ENCODE measurements at places on chromosomes 7 and 10.

DNA sequence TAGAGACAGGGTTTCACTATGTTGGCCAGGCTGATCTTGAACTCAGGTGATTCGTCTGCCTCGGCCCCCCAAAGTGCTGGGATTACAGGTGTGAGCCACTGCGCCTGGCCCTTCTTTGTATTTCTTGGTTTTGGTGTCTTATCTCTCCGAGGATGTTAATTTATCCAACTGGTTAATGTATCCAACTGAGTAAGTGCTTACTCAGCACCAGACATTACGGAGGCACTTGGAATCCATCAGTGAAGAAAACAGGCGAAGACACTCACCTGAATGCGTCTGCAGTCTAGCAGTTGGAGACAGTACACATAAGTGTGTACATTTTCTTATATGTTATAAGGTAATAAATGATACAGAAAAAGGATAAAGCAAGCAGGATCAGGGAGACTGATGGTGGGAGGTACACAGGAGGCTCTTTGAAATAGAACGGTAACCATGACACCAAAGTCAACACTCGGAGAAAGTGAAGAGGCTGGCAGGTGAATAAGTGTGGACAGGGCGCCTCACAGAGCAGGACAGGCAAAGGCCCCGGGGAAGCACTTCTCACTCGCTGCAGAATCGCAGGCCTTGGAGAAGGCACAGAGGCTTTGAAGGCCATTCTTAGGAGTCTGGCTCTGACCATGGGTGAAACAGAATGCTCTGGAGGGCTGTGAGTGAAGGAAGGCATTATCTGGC is 73.1 kb downstream of the LANCL2 start:
- no peak for DNase-seq

DNA sequence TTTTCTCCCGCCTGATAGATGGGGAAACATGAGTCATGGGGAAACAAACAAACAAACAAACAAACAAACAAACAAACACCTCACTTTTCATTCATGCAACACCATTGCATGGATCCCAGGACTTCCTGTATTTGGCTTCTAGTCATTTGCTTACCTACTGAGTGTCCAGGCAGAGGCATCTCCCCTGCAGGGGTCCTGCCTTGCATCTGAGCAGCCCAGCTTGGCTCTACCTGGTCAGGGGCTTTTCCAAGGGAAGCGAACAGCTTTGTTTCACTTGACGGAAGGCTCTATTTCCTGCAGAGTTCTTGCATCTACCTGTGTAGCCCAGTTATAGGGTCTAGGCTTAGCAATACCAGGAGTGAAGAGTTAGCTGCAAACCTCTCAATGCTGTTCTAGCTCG is 374.2 kb downstream of the GATA3 start:
- DNase-seq = no peak

DNA sequence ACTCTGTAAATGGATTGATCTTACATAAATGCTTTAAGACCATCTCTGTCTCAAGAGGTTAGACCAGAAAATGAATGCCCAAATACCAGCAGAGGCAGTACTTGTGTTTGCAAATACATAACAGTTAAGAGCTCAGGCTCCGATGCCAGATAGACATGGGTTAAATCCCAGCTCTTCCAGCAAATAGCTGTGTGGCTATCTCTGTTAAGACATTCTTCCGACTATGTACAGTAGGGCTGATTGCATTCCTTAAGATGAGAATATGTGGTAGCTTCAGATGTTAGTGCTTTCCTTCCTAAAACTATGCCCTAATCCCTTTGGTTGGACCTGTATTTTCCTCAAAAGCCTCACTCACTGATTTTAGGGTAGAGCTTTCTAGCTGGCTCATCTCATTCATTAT is 2.2 kb downstream of the IDE start:
- no peak for DNase-seq

GRCh38 chr7:81447351-81447952 is 322.4 kb downstream of the HGF start:
- DNase-seq = no peak

DNA sequence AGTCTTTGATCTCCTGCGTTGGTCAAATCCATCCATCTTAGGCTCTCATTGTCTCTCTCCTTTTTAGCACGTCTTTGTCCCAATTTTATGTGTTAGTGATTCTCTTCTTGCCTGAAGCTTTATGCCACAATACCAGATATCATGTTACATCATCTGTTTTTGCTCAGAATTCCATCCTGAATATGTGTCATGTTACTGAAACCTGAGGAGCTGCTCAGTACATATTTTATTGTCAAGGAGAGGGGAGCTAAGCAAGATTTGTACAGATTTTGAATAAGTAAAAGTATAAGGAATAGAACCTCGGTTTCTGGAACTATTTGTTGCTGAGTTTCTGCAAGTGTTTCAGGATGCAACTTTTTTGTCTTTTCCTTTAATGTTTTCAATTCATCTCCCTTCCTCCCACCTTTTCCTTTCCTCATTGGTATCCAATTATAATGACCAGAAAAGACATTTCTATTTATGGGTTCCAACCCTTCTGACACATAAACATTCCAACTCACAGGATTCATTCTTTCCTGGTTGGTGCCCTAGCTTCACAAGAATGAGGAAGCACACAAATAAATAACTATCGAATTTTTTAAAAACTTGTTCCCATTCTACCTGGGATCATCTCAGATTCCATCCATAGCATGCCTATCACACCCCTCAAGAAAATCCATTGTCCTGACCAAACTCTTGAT is 291.8 kb downstream of the CRPPA start:
- DNase-seq = no peak

- no peak for DNase-seq
Measured at GRCh38 chr10:129161150-129161549, 305.9 kb upstream of the MGMT start.

DNA sequence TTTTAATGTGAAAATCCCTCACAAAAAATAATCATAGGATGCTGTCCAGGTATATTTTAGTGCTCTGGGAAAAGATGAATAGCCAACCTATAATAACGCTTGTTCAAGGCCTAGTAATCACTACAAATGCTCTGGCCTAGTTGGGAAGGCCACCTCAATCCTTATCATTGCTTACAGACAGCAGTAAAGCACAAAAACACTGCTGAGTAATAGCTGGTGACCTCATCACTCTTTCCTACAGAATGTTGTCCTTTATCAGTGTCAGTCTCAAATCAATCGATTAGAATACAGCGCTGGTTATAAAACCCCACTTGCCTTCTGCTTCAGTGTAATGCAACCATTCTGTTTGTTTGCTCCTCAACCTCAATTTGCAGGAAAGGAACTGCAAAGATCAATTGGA is 72.6 kb upstream of the STEAP1 start:
- DNase-seq = no peak

GRCh38 chr10:116287906-116288501 is 15.0 kb upstream of the GFRA1 start:
- no peak for DNase-seq

DNA sequence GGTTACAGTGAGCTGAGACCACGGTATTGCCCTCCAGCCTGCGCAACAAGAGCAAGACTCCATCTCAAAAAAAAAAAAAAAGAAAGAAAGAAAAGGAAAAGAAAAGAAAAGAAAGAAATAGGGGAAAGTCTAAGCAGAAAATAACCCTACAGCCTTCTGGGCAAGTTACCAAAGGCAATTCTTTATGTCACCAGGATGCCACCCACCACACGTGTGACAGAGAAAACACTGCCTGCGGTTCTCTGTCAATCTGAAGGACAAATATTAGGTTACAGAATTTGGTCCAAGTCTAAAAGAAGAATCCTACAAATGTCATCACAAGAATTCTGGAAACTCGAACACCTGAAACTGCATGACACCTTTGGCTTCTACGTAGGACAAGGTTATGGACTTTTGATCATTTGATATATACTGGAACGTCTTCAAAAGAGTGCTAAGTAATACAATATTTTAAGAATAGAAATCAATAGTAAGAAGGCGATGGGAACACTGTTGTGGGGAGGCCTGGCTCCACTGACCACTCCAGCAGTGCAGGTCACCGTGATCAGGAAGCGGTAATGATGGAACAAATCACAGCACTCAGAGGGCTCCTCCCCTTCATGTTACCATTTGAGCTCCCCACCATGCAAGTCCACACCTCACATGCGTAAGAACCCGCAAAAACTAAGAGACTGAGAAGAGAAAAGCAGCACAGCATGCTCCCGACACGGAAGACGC is 75.8 kb downstream of the MAD1L1 start:
- no peak for DNase-seq

GRCh38 chr10:77925410-77925794 is 1.2 kb downstream of the DLG5 start:
- no peak for DNase-seq

GRCh38 chr10:127040756-127041155 is 135.5 kb downstream of the DOCK1 start:
- no peak for DNase-seq

GRCh38 chr7:89053130-89053529 is 257.6 kb upstream of the TEX47 start:
- DNase-seq = no peak

GRCh38 chr7:8092140-8092539 is 123.5 kb downstream of the GLCCI1 start:
- no peak for DNase-seq

GRCh38 chr7:83824214-83824613 is 175.3 kb upstream of the SEMA3E start:
- DNase-seq = no peak

- DNase-seq = no peak
Measured at GRCh38 chr7:122694697-122695096, 4.2 kb downstream of the RNF133 start.

GRCh38 chr7:155881471-155882350 is 69.4 kb upstream of the SHH start:
- no peak for DNase-seq

- DNase-seq = no peak
Measured at GRCh38 chr7:40483630-40484029, 348.8 kb downstream of the SUGCT start.

- no peak for DNase-seq
Measured at GRCh38 chr10:76879116-76879913, 758.3 kb downstream of the KCNMA1 start.

DNA sequence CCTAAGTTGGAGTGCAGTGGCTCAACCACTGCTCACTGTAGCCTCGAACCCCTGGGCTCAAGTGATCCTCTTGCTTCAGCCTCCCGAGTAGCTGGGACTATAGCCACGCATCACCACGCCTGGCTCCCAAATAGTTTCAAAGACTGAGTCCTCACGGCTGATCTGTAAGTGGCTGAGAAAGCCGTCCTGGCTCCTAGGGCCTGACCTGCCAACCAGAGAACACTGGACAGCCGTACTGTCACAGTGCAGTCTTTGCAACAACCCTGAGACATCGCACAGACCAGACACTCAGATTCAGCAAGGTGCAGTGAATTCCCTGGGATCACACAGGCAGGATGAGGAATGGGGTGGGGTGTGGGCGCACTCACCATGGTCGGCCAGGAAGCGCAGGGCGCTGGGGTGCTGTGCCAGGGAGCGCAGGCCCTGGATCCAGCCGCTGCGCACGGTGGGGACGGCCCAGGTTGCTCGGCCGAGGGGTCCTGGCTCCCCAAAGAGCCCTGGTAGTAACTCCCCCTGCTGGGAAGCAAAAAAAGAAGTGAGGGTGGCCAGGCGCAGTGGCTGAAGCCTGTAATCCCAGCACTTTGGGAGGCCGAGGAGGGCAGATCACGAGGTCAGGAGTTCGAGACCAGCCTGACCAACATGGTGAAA is 10.7 kb downstream of the BRAT1 start:
- DNase-seq = no peak

- no peak for DNase-seq
Measured at GRCh38 chr7:139362302-139362701, 2.6 kb downstream of the LUC7L2 start.

- no peak for DNase-seq
Measured at GRCh38 chr10:29559996-29560395, 74.8 kb downstream of the SVIL start.

DNA sequence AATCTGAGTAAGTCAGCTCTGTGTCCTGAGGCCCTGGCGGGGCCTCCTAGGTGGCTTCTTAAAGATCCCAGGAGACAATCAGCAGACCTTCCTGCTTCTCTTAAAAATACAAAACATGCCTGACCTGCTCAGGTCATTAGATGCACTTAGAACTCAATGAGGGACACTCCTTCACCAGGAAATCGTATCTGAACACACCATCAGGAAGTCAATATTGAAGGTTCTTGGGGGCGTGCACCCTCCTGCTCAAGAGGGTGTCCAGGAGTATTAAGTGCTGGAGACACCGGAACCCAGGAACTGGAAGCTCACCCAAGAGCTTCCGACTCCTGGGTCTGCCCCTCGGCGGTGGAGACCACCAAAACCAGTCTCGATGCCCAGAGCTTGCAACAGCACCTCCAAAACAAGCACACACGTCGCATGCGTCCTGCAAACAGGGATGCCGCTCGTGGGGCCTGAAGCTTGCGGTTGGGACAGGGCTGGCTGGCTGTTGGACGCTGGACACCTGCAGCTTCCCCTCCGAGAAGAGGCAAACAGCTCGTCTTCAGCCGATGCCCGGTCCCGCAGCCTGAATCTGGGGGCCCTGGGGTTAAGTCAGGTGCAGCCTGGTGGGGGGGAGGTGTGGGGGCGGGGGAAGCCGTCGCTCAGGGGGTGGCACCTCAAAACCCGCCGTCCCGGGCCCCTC is 803 bp downstream of the RAPGEF5 start:
- DNase-seq = no peak

GRCh38 chr10:27349987-27350386 is 109.4 kb upstream of the ACBD5 start:
- DNase-seq = no peak

GRCh38 chr7:145696071-145696470 is 420.5 kb upstream of the CNTNAP2 start:
- no peak for DNase-seq

DNA sequence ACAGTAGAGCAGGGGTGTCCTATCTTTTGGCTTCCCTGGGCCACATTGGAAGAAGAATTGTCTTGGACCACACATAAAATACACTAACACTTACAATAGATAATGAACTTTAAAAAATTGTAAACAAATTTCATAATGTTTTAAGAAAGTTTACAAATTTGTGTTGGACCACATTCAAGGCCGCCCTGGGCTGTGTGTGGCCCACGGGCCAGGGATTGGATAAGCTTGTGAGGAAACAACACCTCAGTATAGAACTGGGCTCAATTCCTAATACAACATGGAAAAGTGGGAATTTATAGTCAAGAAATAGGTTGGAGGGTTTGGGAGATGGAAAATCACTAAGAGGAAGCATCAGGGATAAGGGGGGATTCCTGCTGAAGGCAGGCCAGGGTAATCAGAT is 17.7 kb downstream of the ZNF277 start:
- DNase-seq = no peak

DNA sequence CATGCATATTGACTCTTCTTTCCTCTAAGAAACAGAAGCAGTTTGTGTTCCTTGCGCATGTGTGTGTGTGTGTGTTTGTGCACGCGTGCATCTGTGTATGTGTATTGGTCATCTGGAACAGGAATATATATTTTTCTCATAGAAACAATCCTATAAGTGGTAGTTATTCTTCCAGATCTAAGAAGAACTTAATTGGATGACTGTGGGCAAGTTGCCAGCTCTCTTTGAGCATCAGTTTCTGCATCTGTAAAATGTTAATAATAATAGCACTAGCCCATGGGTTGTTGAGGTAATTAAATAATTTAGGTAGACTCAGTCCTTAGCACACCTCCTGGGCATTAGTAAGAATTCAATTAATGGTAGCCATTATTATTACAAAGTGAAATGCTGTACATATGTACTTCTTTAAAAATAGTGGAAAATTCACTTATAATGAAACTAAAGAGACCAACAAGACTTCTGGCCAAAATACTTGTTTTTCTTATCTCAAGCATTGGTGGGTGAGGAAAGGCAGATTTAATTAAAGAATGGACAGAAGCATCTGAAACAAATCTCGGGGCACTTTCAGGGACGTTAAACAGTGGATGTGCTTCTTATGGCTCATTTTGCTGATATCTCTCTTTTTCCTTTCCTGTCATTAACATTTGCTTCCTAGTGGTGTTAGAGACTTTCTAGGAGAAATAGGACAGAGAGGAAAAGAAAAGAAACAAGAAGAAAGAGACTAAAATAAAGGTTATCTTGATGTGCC is 124.9 kb upstream of the HABP2 start:
- no peak for DNase-seq
